Glomerular endothelial cell (primary cell): ENCODE measurements at places on chromosomes 7 and 10. TPM values are rescaled to one million over a fixed set of nuclear protein-coding genes. Genes with fewer than 3 reads are reported as not detected.

- DNase-seq: no peak
Observed at GRCh38 chr10:62001898-62002297, 100.4 kb downstream of the ARID5B start.

DNA sequence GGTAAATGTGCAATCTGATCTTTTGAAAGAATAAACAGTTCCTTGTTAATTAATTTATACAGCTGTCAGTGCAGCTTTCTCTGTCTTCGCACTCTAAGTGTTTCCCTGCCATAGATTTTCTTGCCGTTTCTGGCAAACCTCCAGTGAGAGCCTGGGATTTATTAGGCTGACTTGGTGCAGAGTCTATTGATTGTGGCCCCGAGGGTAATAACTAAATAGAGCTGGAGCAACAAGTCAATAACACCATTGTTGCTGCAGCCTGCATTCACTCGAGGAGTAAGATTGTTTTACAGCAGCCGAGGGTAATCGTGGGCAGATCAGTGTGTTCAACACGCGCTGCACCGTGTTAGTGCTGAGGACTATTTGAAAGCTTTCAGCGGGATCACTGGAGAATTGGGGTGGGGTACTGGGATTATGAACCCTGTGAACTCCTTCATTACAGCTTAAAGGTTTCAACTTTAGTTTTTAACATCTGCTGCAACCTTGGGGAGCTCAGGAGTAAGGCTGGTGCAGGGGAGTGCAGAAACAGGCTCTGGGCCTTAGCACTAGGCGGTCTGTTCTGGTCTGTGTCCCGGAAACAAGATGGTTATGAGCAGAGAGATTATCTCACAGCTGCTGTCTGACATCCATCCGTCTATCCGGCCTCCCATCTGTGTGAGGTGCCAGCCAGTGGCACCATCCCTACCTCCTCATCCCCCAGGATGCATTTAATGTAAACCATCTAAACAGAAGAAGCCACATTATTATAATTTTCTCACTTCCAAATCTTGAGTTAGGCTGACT lies 174.0 kb upstream of the TCF7L2 start:
- no peak for DNase-seq

DNA sequence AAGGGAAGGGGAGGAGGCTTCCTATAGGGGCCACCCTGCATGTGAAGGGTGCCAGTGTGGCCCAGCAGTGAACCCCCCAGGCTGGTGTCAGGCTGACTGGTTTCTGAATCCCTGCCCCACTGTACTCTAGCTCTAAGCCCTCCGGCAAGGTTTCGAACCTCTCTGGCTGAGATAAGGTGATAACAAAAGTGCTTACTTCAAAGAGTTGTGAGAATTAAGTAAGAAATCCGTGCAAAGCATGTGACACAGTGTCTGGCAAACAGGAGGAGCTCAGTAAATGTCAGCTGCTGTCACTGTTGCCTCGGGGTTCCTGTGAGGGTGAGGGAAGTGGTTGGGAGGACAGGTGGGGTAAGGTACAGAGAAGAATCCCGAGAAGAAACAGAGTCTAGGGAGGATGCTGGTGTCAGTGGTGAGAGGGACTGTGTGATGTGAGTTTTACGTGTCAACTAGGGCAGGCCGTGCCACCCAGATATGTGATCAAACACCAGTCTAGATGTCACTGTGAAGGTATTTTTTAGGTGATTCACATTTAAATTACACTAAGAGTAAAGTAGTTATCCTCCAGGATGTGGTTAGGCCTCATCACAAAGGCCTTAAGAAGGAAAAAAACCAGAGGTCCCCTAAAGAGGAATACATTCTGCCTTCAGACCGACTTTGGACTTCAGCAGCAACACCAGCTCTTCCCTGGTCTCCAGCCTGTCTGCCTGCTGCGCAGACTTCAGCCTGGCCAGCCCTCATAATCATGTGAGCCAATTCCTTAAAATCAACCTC lies 64.4 kb downstream of the BPGM start:
- no peak for DNase-seq

DNA sequence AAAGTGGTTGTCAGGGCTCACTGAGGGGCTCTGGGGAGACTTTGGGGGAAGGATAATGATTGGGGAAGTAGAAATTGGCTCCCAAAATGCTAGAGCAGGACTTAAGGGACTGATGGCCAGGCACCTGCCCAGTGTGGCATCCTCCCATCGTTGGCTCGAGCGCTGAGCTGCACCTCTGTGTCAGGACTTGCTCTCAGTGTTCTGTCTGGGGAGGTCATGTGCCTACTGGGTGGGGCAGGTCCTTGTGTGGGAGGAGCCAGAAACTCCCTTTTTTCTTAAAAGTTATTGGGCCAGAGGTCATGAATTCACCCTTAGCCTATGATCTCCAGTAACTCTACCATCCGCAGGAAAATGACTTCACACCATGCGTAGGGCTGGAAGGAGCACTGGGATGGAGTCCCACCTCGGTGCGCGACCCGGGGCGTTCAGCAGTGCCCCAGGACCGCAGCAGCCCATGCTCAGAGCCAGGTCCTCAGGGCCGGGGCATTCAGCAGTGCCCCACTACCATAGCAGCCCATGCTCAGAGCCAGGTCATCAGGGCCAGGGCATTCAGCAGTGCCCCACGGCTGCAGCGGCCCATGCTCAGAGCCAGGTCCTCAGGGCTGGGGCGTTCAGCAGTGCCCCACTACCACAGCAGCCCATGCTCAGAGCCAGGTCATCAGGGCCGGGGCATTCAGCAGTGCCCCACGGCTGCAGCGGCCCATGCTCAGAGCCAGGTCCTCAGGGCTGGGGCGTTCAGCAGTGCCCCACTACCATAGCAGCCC lies 221.9 kb downstream of the EBF3 start:
- no peak for DNase-seq

GRCh38 chr10:13231190-13231589 lies 3.0 kb downstream of the UCMA start:
- no peak for DNase-seq

Gene TRIM50
- not detected in 2 replicates for total RNA-seq

Gene RBM28
- total RNA-seq: 18.9 and 24.1 TPM in 2 replicates

DNA sequence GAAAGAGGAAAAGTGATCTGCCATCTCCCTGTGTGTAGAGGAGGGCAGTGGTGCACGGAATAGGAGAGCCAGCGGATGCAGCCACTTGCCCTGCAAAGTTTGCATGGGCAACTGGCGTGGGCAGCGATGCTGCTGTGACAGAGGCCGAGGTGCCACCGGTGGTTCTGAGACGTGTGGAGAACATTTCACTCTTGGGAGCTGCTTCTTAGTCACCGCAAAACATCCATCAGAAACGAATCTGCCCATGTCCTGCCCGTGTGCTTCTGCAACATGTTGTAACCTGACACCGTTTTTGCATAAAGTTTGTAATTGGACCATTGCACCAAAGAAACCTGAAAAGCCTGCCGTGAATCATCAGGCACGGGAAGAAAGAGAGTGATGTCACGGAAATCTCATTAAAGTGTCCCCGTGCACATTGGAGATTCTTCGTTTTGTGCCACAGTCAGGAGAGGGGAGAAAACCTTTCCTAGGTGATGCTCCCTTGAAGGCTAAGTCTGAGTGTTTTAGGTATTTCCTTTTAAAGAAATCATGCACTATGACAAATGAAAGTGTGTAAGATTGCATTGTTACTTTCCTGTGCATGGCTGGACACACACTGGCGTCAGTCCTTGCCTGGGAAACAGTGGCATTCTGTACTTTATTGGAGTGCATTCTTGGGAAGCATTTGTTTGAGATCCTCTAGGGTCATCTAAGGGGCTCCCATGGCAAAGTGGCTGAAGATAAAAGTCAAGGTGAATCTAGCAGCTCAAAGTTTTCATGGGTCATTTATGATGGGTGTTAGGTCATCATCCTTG lies 302.6 kb downstream of the KLF6 start:
- no peak for DNase-seq

GRCh38 chr7:12719141-12719919 lies 31.9 kb downstream of the ARL4A start:
- no peak for DNase-seq

DNA sequence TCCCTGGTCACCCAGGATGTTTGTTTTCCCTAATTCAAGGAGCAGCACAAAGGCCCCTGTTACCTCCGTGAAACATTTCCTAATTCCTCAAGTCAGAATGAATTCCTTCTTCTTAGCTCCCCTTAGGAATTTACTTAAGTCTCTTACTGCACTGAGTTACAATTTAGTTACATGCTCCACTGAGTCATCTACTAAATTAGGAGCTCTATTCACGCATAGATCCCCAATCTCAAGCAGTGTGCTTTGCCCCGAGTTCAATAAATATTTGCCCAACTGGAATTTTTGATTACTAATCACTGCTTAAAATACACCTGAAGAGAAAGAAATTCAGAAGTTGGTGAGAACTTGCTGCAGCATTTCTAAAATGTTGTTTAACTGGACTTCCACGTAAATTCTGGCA lies 329.4 kb upstream of the MYO3A start:
- DNase-seq: no peak

Gene STEAP1
- total RNA-seq: 1.5 and 5.5 TPM in 2 replicates

Gene CFAP70
- 0.39 and 0.41 TPM in 2 replicates for total RNA-seq
